ENCODE measurements at places on chromosomes 5 and 9. TPM values are rescaled to one million over a fixed set of nuclear protein-coding genes. Genes with fewer than 3 reads are reported as not detected.

GRCh38 chr5:179343719-179344430 lies 1.4 kb downstream of the ADAMTS2 start:
- DNase-seq = no peak

DNA sequence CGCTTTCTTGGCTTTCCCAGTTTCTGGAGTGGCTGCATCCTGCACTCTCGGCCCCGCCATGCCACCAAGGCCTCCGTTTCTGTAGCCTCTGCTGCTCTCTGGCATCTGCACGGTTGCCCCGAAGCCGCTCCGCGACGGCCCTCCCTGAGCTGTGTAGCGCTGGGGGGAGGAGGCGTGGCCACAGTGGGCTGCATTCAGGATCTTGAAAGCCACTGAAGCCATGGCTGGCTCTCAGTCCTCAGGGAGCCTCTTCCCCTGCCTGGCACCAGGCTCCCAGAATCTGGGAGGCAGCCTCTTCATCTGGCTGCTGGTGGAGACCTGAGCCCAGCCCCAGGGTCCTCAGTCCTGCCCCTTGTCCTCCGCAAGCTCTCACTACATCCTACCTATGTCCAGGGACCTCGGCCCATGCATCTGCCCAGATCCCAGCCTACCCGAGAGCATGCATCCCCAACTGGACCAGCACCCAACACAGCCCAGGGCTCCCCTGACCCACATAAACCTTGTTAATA lies 25.1 kb downstream of the PAEP start:
- no peak for DNase-seq

Gene CDO1
- 0.82 TPM for total RNA-seq

Gene ANAPC2
- 133 TPM for total RNA-seq

DNA sequence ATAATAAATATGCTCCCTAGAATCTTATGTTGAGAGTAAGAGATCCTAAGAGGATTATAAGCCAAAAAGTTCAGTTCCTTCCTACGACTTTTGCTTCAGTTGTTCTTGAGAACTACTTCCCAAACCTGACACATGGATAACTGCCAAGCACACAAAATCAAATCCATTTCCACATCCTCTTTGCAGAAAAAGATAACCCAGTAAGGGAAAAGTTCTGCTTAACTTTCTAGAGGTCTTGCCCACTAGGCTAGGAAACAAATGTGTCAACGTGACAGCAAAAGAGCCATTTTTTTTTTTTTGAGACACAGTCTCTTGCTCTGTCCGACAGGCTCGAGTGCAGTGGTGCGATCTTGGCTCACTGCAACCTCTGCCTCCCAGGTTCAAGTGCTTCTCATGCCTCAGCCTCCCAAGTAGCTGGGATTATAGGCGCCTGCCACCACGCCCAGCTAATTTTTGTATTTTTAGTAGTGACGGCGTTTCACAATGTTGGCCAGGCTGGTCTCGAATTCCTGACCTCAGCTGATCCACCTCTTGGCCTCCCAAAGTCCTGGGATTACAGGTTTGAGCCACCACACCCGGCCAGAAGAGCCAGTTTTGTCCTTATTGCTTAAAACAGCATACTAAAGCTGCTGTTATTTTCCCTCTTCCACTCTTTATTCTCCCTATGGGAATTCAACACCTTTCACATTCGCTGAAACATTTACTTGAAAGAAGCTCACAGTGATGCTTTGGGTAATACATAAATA lies 24.2 kb downstream of the CSNK1A1 start:
- DNase-seq = no peak

DNA sequence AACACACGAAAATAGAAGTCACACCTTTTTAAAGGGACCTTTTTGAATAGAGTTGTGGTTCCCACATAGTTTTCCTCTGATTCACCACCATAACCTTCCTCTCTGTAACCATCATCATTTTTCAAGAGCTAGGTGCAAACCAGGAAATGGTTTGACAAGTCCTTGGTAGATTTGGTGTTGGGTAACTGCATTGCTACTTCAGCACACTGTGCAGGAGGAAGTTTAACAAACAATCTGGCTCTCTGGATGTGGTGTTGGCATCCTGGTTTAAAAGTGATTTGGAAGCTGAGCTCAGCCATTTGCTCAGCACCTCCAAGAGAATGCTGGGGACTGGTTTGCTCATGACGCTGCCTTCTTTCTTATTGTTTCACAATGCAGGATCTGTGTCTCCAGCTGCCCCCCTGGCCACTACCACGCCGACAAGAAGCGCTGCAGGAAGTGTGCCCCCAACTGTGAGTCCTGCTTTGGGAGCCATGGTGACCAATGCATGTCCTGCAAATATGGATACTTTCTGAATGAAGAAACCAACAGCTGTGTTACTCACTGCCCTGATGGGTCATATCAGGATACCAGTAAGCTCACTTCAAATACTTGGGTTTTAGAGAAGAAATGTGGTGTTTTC lies 213.1 kb downstream of the RFK start:
- no peak for DNase-seq

DNA sequence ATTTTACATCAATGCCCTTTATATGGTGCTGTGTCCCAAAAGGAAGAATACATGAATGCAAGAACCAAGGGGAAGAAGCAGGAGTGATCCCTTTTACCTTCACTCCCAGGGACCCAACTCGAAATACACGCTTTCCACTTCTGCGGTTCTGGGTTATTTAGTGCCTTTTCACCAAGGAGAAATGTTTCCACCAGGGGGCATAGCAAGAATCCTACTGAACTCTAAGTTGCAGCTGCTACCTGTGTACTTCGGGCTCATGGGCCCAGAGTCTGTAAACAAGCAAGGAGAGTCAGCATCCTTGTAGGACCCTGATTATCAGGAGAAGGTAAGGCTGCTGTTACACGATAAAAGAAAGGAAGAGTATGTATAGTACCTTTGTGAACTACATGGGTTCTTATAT lies 45.7 kb downstream of the DPYSL3 start:
- DNase-seq = no peak

GRCh38 chr9:98022447-98022846 lies 34.1 kb upstream of the NANS start:
- DNase-seq = no peak

GRCh38 chr5:20248118-20248517 lies 260.1 kb upstream of the CDH18 start:
- no peak for DNase-seq

- DNase-seq = no peak
Observed at GRCh38 chr5:80894083-80894482, 66.1 kb upstream of the RASGRF2 start.

DNA sequence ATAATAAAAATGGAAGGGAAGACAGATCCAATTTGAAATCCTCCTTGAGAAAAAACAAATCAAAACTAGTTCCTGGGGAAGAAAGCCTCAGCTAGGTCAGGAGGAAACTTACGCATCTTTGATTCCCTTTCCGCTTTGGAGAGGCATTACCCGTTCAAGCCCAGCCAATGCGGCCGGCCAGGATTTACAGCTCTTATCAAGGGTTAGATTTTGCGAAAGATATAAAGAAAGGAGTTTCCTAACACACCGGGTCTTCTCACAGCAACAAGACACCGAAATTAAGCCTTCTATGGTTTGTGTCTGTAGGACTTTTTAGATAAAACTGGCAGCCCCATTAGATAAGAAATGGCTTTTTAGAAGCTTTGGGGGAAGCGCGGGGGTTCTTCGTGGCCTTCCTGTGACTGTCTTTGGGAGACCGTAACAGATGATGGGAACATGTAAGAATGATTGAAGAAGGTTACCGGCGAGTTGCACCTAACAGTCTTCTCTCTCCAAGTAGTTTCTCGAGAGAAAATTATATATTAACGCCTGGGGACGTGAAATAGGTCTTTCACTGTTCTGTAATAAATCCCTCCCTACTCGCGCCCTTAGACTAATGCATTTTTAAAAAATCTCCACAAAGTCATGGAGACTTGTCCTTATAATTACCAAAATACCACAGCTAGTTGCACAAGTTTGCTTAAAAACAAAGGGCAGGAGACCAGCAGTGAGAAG lies 1.3 kb upstream of the ISL1 start:
- no peak for DNase-seq

Gene PMPCA
- total RNA-seq = 80.9 TPM

DNA sequence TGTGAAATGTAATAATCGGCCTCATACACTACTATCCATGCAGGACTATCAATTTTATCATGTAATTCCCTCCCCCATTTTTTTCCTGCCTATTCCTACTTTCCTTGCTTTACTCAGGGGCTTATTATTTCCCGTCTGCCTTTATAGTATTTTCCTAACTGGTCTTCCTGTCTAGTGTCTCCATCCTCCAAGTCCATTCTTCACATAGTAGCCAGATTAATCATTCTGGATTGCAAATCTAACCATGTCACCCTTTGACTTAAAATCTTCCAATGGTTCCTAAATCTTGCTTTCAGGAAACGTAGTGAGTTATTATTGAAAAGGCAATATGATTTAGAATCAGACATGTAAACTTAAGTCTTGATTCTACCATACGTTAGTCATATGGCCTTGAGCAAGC lies 307.4 kb upstream of the HAPLN1 start:
- no peak for DNase-seq

Gene POU5F2
- 1.5 TPM for total RNA-seq

DNA sequence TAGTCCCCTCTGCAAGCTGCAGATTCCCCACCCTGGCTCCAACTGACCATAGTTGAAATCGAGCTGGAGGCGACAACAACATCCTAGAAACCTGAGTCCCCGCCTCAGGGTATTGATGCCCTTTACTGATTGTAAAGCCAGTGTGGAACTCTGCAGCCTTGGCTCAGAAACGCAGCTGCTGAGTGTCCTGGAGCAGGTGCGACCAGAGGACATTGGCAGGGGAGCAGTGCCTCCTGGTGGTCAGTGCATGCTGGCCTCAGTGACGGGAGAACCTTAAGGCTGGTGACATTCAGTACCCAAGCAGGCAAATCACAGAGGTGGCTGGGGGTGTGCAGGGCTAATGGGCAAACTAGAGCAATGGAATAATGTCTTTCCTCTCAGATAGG lies 20.4 kb upstream of the ZNF354B start:
- DNase-seq = peak; percentile 51

Gene FBP1
- total RNA-seq = 6.6 TPM

DNA sequence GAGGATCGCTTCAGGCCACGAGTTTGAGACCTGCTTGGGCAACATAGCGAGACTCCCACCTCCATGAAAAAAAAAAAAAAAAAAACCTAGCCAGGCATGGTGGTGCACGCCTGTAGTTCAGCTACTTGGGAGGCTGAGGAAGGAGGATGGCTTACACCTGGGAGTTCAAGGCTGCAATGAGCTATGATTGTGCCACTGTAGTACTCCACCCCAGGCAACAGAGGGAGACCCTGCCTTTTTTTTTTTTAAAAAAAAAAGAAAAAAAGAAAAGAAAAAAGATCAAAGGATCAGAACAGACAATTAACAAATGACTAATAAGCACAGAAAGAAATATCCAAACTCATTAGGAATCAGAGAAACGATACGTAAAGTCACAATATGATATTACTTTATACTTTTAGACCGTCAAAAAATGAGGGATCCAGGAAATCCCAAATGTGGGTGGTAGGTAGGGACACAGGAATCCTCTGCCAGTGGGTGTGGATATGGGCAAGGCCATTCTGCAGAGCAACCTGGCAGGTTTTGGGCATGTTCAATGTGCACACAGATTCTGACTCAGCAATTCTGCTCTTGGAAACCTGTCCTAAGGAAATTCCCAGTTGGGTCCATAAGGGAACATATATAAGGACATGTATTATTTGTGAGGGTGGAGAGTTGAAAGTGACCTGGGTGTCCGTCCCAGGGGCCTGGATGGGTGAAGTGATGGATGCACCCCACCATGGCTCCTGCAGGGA lies 144.7 kb upstream of the TBC1D2 start:
- DNase-seq = no peak

DNA sequence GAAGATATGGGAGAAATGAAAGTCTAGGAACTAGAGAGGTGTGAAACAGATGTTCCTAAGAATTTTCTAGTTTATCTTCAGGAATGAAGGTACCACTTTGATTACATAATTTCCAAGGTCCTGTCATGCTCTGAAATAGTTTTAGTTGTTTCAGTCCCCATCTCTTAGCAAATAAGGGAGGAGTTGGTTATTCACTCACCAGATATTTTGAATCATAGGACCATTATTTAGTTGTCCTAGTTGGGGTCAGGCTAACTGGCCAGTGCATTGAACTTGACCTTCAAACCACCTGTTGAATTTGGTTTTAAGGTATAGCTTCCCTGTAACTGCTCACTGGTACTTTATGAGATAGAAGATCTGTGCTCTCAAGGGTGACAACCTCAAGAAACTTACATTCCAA lies 53.9 kb upstream of the TNFAIP8 start:
- DNase-seq = no peak

Gene PDE6A
- total RNA-seq = not detected

DNA sequence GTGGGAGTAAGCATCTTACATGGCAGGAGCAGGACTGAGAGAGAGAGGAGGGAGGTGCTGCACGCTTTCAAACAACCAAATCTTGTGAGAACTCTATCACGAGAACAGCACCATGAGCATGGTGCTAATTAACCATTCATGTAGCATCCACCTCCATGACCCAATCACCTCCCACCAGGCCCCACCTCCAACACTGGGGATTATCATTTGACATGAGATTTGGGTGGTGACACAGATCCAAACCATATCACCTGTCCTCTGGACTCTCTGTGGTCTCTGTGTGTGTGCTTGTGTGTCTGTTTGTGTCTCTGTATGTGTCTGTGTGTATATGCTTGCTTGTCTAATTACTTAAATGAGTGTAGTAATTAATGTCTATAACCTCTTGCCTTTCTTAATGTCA lies 31.1 kb downstream of the SEC61B start:
- no peak for DNase-seq

GRCh38 chr9:82923912-82924605 lies 138.9 kb downstream of the RASEF start:
- no peak for DNase-seq

DNA sequence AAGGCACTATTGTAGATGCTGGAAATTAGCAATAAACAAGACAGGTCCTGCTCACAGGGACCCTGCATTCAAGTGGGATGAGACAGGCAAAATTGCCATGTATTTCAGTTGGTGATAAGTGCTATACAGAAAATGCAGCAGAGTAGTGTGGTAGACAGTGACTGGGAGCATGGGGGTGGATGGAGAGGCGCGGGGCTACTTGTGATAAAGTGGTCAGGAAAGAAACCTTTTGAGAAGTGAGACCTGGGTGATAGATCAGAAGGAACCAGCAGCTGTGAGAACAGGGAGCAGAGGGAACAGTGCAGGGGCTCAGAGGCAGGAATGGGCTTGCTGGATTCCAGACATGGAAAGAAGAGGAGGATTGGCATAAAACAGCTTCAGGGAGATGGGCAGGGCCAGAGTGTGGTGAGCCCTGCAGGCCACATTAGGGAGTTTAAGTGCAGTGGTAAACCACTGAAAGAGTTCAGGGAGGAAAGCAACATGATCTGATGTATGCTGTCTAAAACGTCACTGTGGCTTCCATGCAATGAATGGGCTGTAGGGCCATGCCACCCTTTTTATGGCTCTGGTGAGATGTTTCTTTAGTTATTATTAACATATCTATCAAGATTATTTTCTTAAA lies 7.3 kb downstream of the CRHBP start:
- DNase-seq = no peak

Measured in T-cell (primary cell).